ENCODE measurements at places on chromosomes 6 and 20.
A peak's percentile ranks its signal among the peaks of the same experiment; 100 is the strongest.

- peaks cover 13% of the 10 kb centered on the region for H3K27me3 ChIP-seq
- peak overlapping the region; percentile 84 for H3K27ac ChIP-seq
- peaks cover 42% of the 10 kb centered on the region for H3K4me1 ChIP-seq
Observed at GRCh38 chr20:58075586-58076345, 152.7 kb downstream of the ANKRD60 start.

- H3K27ac ChIP-seq = no peak overlapping the region
- no peak overlapping the region for H3K4me3 ChIP-seq
- no peaks in the 10 kb centered on the region for H3K27me3 ChIP-seq
- H3K36me3 ChIP-seq = no peaks in the 10 kb centered on the region
- no peak for DNase-seq
Observed at GRCh38 chr6:82385546-82385945, 21.9 kb downstream of the TPBG start.

GRCh38 chr6:128493877-128494276 lies 26.5 kb downstream of the PTPRK start:
- DNase-seq = no peak
- H3K27me3 ChIP-seq = peaks cover 3% of the 10 kb centered on the region
- H3K36me3 ChIP-seq = no peaks in the 10 kb centered on the region
- peak overlapping the region; percentile 44 for H3K27ac ChIP-seq

GRCh38 chr6:134175532-134176263 lies 123.3 kb upstream of the SLC2A12 start:
- peaks cover 13% of the 10 kb centered on the region for H3K27me3 ChIP-seq
- H3K36me3 ChIP-seq = peaks cover 7% of the 10 kb centered on the region
- H3K4me1 ChIP-seq = peaks cover 31% of the 10 kb centered on the region
- DNase-seq = no peak
- peak overlapping the region; percentile 93 for H3K4me3 ChIP-seq

GRCh38 chr20:47032933-47033578 lies 138.4 kb downstream of the EYA2 start:
- peaks cover 3% of the 10 kb centered on the region for H3K36me3 ChIP-seq
- H3K4me1 ChIP-seq = peaks cover 6% of the 10 kb centered on the region

GRCh38 chr6:36436466-36436865 lies 6.2 kb downstream of the PXT1 start:
- no peak overlapping the region for H3K4me3 ChIP-seq
- peaks cover 4% of the 10 kb centered on the region for H3K4me1 ChIP-seq
- H3K27me3 ChIP-seq = no peaks in the 10 kb centered on the region
- no peak for DNase-seq

DNA sequence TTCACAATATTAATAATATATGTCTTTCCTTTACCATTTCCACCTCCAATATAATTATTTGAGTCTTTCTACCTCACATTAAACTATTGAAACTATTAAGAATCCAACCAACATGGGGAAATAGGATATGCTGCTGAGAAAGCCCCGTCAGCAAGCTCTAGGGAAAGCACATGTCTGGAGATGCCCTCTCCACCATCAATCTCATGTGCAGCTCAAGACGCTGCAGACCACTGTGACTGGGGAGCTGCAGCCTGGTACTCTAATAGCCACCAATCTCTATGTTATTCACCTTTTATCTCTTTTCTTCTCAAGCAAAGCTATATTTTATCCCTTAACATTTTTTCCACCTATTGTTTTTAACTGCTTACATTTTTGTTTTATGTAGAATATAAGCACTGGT lies 50.3 kb downstream of the COL9A1 start:
- no peak for DNase-seq
- H3K27me3 ChIP-seq = no peaks in the 10 kb centered on the region
- no peak overlapping the region for H3K27ac ChIP-seq
- no peaks in the 10 kb centered on the region for H3K36me3 ChIP-seq
- no peaks in the 10 kb centered on the region for H3K4me1 ChIP-seq

GRCh38 chr6:88166493-88167351 lies 575 bp upstream of the CNR1 start:
- H3K27ac ChIP-seq = no peak overlapping the region
- peak overlapping the region; percentile 84 for H3K4me3 ChIP-seq
- peak; percentile 27 for DNase-seq
- H3K36me3 ChIP-seq = peaks cover 3% of the 10 kb centered on the region

- DNase-seq = peak; percentile 11
- peak overlapping the region; percentile 97 for H3K27ac ChIP-seq
- peaks cover 3% of the 10 kb centered on the region for H3K27me3 ChIP-seq
- peaks cover 25% of the 10 kb centered on the region for H3K4me1 ChIP-seq
- no peaks in the 10 kb centered on the region for H3K36me3 ChIP-seq
- H3K4me3 ChIP-seq = peak overlapping the region; percentile 89
Observed at GRCh38 chr6:96899019-96899418, 1.3 kb upstream of the NDUFAF4 start.

- H3K4me1 ChIP-seq = peaks cover 8% of the 10 kb centered on the region
- no peak overlapping the region for H3K27ac ChIP-seq
- no peaks in the 10 kb centered on the region for H3K27me3 ChIP-seq
- H3K4me3 ChIP-seq = no peak overlapping the region
Observed at GRCh38 chr6:73393278-73393677, 1.4 kb upstream of the DDX43 start.

GRCh38 chr6:56343295-56343694 lies 95.9 kb upstream of the COL21A1 start:
- no peaks in the 10 kb centered on the region for H3K36me3 ChIP-seq
- H3K27ac ChIP-seq = no peak overlapping the region
- H3K27me3 ChIP-seq = no peaks in the 10 kb centered on the region
- DNase-seq = no peak
- H3K4me3 ChIP-seq = no peak overlapping the region
- H3K4me1 ChIP-seq = peaks cover 13% of the 10 kb centered on the region

DNA sequence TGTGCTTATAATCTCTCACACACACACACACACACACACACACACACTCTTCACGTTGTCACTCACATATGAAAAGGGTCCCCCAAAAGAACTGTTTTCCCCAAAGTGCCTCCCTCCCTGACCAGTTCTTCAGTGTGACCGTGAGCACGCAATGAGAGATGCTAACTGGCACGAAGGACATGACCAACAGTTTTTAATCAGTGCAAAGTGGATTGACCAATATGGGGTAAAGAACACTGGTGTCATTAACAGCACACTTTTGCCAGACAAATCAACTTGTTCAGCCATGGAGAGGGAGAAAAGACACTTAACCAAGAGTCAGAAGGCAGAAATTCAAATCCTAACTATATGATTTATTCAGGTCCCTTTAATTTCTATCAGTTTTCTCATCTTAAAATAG lies 15.0 kb downstream of the EXOC2 start:
- H3K27ac ChIP-seq = no peak overlapping the region
- H3K36me3 ChIP-seq = peaks cover 7% of the 10 kb centered on the region
- no peak for DNase-seq

DNA sequence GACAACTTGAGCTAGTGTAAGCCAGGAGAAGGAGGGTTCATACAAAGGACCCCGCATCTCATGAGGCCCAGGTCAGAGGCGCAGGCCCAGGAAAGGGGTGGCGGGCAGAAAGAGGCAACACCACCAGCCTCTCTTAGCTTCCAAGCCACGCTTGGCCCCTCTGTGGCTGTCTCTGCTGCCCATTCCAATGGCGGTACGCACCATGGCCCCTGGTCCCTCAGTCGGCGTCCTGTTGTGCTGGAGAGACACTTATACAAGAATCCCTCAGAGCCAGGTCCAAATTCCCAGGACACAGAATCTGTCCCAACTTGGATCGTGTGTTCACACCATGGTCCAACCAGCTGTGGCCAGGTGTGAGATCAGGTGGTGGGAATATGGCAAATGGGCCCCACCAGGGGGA lies 127.0 kb upstream of the CDH4 start:
- no peak overlapping the region for H3K27ac ChIP-seq
- no peak overlapping the region for H3K4me3 ChIP-seq
- H3K4me1 ChIP-seq = no peaks in the 10 kb centered on the region
- H3K27me3 ChIP-seq = peaks cover 2% of the 10 kb centered on the region

DNA sequence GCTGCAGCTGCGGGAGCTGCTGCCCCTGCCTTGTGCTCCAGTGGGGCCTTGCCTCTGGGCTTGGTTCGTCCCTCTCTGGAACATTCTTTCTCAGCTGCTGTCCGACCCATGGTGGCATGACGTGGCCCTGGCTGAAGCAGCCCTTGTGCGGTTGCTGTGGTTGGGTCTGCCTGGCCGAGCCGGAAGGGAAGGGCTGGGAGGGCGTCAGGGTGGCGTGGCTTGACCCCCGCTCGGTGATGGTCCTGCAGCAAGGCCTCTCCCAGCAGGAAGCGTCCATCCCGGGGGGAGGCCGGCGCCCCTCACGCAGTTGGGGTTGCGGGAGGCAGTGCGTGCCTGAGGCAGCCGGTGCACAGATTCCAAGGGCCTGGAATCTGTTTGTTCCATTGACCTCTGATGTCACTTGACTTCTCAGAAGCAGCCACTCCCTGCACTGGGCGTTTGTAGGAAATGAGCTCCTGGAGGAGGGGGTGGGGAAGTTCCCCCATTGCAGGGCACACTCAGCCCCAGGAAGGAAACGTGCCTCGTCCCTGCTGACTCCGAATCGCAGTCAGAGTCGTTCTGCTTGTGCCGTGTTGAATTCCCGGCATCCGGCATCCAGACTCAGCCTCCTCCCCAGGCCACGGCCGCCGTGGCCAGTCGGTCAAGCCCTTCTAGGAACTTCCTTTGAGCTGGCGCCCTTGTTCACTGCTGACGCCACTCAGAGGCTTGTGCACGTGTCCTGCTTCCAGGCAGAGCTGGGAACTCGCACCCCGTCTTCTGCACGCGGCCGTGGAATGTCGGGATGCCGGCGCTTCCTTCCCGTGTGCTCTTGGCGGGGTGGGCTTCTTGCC lies 9.7 kb upstream of the TNFRSF6B start:
- no peak overlapping the region for H3K27ac ChIP-seq
- no peak for DNase-seq
- H3K36me3 ChIP-seq = no peaks in the 10 kb centered on the region

DNA sequence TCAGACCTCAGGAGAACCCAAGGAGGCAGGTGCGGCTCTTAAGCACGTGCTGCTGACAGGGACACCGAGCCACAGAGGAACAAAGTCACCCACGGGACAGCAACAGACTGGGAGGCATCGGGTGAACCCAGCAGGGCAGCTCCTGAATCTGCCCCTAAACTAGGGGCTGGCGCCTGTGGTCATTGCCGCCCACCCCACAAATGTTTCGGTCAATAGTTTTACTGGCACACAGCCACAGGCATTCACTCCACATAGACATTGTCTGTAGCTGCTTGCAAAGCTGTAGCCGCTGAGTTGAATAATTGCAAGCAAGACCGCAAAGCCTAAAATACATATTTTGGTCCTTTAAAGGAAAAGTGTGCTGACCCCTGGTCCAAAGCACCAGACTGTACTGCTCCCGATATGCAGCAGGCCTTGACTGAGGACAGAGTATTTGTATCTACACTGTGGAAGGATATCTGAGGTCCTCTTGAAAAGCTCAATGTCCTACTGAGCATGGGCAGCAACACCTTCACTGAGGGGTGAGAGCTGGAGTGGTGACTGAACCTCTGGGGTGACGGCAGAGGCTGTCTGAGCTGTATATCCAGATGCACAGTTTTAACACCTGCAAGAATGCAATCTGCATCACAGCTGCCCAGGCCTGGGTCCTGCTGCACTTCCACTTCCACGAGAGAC lies 310.3 kb downstream of the THBS2 start:
- H3K27ac ChIP-seq = no peak overlapping the region
- DNase-seq = no peak
- no peaks in the 10 kb centered on the region for H3K27me3 ChIP-seq
- H3K36me3 ChIP-seq = no peaks in the 10 kb centered on the region
- no peak overlapping the region for H3K4me3 ChIP-seq

DNA sequence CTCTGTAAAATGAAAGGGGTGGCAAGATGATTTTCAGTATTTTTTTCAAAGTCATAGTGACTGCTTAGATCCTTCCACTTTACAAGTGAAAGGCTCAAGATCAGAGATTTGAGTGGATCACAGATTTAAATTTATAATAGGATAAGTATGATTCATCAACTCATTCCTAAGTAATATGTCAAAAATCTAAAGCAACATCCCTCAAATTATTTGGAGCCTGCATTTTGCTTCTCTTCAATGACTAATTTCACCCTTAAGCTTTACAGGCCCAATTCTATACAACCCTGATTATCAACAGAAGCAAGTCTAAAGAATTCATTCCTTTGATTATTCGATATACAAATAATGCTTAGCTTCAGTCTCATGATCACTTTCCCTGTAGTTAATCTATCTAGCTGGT lies 93.9 kb upstream of the HEY2 start:
- no peak overlapping the region for H3K4me3 ChIP-seq
- no peak for DNase-seq
- no peaks in the 10 kb centered on the region for H3K27me3 ChIP-seq
- no peaks in the 10 kb centered on the region for H3K36me3 ChIP-seq
- H3K4me1 ChIP-seq = peaks cover 5% of the 10 kb centered on the region
- H3K27ac ChIP-seq = no peak overlapping the region

DNA sequence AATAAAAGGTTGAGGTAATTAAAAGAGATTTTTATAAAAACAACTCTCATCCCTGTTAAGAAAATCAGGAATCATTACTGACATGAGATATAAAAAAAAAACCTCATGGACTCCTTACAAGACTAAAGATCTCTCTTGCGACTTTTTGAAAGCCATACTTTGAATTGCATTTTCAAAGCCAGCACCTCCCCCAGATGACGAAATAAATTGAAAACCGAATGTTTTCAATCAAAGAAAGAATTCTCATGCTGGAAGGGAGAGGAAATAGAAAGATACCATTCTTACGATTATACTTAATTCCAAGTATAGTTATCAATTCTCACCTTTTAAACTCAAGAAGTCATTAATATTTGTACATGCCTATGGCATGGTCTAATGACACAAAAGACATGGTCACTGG lies 452.3 kb downstream of the GJA1 start:
- no peak for DNase-seq
- no peaks in the 10 kb centered on the region for H3K36me3 ChIP-seq
- peaks cover 15% of the 10 kb centered on the region for H3K4me1 ChIP-seq
- H3K4me3 ChIP-seq = no peak overlapping the region
- H3K27me3 ChIP-seq = no peaks in the 10 kb centered on the region
- no peak overlapping the region for H3K27ac ChIP-seq

- no peak overlapping the region for H3K4me3 ChIP-seq
- no peak for DNase-seq
- H3K4me1 ChIP-seq = peaks cover 3% of the 10 kb centered on the region
- H3K27ac ChIP-seq = no peak overlapping the region
- no peaks in the 10 kb centered on the region for H3K36me3 ChIP-seq
Observed at GRCh38 chr20:14343491-14344065, 6.2 kb upstream of the FLRT3 start.

Data from endothelial cell (in vitro differentiated cells).